Stimulated activated memory B cell treated with anti-CD40 and anti-IgM and Interleukin-4, amounts not matched to agents 10 μg/mL and 1 μg/mL and 100 μg/mL, for 72 hours (primary cell): ENCODE measurements at places on chromosomes 1 and 21.

GRCh38 chr1:156857532-156857931 is 1.4 kb downstream of the INSRR start:
- no peak for ATAC-seq

DNA sequence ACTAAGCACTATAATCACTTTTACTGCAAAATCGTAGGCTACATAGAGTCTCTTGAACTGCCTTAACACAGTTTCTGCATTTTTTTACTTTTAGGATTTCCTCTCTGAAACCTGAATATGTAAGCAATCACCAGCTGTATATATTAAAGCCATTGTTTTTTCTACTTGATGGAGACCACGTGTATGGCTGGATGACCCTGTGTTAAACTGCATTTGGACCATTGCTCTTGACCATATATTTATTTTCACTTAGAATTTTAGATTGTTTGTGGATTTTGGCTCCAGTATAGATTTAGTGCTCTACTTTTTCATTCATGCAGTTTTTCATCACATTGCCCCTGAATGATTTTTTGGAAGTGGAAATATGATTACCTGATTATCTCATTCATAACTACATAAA is 320.5 kb upstream of the SGIP1 start:
- no peak for ATAC-seq

DNA sequence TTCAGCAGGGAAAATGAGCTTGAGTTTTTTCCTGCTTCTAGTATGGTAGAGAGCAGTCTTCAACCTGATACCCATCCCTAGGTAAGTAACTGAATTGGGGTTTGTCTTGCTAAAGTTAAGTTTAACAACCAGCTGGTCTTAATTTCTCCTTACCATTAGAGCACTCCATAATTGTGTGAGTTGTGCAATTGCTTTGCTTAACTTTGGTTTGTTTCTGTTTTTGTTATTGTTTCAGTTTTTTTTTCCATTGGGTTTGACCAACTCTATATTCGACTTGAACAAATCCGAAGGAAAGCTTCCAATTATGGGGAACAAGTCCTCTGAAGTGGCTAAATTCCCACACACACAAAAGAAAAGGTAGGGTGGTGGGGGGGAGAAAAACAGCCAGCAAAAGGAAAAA is 641.1 kb downstream of the PLA2G4A start:
- no peak for ATAC-seq

DNA sequence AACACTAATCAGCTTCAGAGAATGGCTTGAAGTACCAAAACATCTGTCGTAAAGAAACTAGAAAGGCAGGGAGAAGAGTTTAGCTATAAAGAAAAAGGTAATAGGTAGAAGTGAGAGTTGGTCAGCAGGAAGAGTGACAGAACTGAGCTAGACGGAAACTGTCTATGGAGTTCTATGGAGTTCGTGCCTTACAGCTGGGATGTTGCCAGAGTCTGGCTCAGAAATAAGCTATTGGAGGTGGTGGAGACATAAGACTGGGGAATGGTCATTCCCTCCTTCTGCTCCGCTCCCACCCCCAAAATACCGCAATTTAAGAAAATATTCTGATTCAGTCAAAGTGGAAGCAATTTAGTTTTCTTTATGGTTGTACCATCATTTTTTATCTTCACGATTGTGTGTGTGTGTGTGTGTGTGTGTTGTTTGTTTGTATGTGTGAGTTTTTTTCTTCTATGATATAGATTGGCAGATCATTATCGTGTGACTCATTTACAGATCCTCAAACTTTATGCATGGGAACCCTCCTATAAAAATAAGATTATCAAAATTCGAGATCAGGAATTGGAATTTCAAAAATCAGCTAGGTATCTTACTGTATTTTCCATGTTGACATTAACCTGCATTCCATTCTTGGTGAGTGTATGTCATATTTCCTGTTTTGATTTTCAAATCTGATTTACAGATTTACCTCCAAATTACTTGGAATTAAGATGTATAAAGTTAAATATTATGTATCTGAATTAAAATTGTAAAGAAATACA is 79.0 kb downstream of the HSPA13 start:
- ATAC-seq: no peak

DNA sequence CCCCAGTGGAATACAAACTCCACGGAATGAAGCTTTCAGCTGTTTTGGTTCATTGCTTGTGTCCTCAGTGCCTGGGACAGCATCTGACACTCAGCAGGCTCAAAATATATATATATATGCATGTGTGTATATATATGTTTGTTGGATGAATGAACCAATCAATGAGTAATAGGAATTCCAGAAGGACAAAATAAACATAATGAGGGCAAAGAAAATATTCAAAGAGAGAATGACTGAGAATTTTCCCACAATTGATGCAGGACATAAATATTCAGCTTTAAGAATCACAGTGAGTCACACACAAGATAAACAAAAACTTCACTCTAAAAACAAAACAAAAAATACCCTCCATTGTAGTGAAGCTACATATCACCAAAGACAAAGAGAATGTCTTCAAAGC is 64.0 kb downstream of the CHD5 start:
- no peak for ATAC-seq

DNA sequence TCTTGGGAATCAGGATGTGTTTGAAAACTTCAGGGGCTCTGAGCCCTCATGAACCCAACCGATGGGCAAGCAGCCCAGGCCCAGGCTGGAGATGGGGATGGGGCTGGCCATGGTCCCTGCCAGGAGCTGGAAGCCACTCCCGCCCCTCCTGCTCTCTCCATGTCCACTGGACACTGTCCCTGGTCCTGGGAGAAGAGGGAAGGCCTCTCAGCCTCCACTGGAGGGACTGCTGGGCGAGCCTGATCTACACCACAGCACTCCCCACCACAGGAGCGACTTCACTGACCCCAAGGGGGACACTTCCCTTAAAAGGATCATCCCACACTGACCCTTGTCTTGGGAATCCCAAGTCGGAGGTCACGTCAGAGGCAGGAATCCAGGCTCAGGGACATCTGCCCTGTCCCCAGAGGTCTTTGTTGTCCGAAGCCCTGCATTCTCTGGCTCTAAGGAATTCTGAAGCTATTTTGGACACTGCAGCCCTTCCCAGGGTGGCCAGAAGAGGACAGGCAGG is 16.9 kb upstream of the COL18A1 start:
- ATAC-seq: no peak

DNA sequence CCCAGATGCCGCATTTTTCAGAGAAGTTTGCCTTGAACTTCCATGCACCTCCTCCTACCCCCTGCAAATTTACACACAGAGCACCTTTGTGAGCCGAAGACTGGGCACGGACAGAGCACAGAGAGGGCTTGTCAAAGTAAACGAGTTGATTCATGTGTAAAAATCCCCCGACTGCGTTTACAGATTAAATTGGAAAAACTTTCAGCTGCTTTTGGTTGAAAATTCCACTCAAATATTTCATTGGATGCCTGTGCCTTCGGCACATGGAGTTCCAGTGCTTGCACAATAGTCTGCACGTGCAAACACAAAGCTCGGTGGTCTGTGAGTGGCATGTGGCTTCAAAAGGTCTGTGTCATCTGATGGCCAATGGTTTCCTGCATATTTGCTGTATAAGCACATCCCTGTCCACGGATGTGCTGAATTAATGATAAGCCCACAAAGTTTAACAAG is 177.5 kb downstream of the SETD4 start:
- ATAC-seq: no peak

GRCh38 chr1:42958488-42959319 is at the start of gene SLC2A1:
Gene SLC2A1 (minus strand): TSS chr1:42958868. CDS start chr1:42958651, 217 bp downstream.
- peak; percentile 94 for ATAC-seq

- ATAC-seq: no peak
Measured at GRCh38 chr1:17045150-17045549, 8.7 kb downstream of the SDHB start.

DNA sequence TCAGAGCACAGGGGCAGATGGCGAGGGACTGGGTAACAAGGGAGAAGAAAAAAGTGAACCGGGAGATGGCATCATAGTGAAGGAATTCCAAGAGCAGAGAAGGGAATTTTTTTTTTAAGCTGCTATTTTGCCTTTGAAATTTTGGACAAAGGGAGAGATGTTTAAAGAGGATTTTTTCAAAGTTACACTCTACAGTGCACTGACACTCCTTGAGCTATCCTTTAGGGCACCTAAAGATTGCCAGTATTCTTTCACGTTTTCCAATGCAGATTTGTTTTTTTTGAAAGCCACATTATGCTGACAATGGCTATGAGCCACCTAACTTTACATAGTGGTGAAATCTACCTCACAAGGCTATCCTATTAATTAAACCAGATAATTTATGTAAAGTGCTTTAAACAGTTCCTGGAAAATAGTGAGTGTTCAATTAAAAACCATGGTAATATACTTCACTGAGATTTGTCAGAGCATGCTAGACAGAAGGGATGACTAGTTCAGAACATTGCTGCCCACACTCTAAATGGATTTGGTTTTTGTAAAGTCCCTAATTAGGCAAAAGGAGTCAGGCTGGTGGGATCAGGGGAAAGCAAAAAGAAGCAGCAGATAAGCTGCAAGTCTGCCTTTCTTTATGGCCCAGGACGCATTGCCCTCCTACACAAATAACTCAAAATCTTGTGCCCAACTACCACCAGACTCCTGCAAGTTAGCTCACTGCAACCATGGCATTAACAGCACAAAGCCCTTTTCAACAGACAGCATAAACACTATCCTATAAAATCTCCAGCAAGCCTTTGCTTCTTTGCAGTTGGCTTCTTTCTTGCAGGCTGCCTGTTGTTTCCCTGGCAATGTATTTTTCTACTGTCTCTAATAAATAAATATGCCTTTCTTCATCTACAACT is 53.9 kb downstream of the PRDX6 start:
- ATAC-seq: no peak

DNA sequence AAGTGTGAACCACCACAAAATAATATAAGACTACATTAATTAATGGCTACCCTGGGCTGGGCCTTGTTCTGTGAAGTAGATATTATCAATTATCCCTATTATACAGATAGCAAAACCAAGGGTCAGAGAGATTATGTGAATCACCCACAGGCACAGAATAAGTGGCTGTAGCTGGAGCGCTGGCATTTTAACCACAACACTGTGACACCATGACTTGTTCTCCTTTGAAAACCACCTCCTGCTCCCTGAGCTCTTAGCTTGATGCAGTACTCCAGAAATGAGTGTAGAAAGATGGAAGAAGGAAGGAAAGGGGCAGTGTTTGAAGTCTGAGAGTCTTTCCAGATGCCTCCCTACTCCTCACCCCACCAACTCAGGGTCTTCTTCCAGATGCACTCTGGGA is 29.5 kb upstream of the JUN start:
- no peak for ATAC-seq

- ATAC-seq: no peak
Measured at GRCh38 chr21:25635310-25635709, 3.7 kb upstream of the JAM2 start.

GRCh38 chr21:16533692-16534407 is 804.1 kb downstream of the USP25 start:
- ATAC-seq: no peak

- no peak for ATAC-seq
Measured at GRCh38 chr1:9672444-9672843, 20.9 kb downstream of the PIK3CD start.

- ATAC-seq: no peak
Measured at GRCh38 chr1:155196893-155197638, 10.6 kb downstream of the THBS3 start.

DNA sequence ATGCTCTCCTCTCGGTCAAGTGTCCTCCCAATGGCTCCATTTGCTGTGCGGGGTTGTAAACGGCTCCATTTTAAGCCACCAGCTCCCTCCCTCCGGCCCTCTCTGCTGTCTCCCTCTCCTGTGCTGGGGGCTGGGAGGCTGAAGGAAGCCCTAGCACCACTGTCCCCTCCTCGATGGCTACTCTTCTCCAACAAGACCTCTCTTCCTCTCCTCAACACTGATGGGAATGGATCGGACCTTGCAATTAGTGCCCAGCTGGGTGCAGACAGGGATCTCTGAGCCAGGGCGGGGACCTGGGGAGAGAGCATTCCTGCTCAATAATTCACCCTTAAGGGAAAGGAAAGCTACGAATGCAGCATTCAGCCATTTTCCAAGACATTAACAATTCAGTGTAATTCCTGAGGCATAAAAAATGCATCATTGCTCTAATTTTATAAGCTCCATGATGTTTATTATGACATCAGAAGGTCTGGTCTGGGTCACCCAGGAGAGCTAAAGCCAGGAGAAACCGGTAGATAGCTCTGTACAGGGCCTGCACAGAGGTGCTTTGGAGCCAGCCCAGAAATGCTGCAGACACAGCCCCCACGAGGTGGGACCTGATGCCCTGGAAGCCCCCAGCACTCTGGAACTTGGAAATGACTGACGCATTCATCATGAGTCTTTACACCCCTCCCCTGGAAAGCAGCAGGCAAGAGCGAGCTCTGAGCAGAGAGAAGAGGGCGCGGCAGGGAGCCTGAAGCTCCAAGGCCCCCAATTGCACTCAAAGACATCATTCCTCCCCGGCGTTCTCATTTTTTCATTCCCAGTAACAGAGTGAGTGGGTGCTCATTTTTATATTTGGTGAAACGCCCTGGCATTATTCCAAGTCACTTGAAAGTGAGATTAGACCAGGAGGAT is 76.2 kb upstream of the VAMP3 start:
- no peak for ATAC-seq

- no peak for ATAC-seq
Measured at GRCh38 chr1:159207080-159207479, 2.4 kb downstream of the ACKR1 start.

- no peak for ATAC-seq
Measured at GRCh38 chr1:162079030-162079429, 9.5 kb downstream of the NOS1AP start.

- ATAC-seq: peak; percentile 76
Measured at GRCh38 chr1:204461331-204462228, 33.0 kb downstream of the PIK3C2B start.

GRCh38 chr1:109152196-109152595 is 38.3 kb downstream of the ELAPOR1 start:
- ATAC-seq: no peak

- no peak for ATAC-seq
Measured at GRCh38 chr1:230853731-230854130, 14.6 kb downstream of the C1orf198 start.

- ATAC-seq: no peak
Measured at GRCh38 chr21:29777160-29777559, 162.6 kb downstream of the GRIK1 start.

DNA sequence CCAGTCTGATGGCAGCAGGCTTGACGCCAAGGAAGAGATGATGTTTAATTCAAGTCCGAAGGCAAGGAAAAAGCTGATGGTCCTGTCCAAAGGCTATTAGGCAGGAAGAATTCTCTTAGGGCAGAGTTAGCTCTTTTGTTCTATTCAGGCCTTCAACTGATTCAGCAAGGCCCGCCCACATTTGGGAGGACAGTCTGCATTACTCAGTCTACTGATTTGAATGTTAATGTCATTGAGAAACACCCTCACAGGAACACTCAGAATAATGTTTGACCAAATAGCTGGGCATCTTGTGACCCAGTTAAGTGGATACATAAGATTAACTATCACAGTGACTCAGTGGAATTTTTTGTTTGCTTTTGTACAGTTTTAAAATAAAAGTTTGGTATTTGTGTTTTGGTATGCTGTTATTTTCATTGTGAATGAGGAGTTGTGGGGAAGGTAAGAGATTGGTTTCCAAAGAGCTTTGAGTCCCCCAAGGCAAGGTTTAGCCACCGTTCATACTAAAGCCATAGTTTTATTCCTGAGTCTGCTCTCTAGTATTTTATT is 1.7 kb upstream of the ZNF691 start:
- ATAC-seq: no peak
